ENCODE measurements at places on chromosomes 16 and 17.
A peak's percentile ranks its signal among the peaks of the same experiment; 100 is the strongest.

DNA sequence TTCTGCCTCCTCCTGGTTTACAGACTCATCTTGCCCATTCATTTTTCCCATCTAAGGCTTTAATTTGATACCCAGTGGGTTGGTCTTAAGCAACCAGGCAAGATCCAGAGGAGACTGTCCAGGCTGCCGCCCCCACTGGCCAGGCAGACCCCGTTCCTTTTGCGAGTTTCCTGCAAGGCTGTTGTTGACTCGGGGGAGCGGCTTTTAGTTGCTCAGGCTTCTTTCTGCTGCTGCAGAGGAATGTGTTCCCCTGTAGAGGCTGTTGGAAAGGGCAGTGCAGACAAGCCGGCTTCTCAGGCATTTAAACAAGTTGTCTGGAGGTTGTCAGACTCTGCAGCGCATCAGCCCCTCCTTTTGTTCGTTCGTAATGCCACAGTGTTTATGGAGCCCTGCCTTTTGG is 231.2 kb downstream of the PRKCA start:
- no peak for DNase-seq

- peak; percentile 41 for DNase-seq
Observed at GRCh38 chr17:76734080-76734840, 2.9 kb downstream of the SRSF2 start.

- no peak for DNase-seq
Observed at GRCh38 chr17:64441772-64442540, 7.0 kb upstream of the MILR1 start.

DNA sequence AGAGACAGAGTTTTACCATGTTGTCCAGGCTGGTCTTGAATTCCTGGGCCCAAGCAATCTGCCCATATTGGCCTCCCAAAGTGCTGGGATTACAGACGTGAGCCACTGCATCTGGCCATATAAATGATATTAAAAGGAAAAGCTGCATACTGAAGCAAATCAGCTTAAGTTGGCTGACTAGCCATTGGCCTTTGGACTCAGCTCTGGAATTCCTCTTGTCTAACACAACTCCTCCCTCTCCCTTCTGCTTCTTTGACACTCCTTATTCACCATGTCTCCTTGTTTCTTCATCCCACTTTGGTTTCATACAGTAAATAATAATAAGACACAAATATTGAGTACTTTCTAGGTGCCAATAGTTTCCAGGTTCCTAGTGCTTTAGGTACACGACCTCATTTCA is 7.5 kb downstream of the KRT12 start:
- no peak for DNase-seq

DNA sequence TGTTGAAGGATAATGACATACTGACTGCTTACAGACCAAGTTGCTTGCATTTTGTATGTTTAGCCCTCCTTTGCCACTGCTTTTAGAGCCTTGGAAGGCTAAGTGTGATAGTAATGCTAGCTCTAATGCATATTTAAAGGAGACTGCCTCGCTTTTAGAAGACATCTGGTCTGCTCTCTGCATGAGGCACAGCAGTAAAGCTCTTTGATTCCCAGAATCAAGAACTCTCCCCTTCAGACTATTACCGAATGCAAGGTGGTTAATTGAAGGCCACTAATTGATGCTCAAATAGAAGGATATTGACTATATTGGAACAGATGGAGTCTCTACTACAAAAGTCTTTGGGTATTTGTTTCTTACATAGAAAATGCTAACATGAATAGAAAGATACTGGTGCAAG is 19.1 kb downstream of the CAPNS2 start:
- no peak for DNase-seq

- no peak for DNase-seq
Observed at GRCh38 chr16:31421587-31421986, 6.6 kb downstream of the COX6A2 start.

GRCh38 chr16:14249291-14250032 is 178.3 kb downstream of the MRTFB start:
- peak; percentile 76 for DNase-seq

GRCh38 chr17:75625813-75626486 is 7.3 kb upstream of the SMIM5 start:
- DNase-seq: peak; percentile 6

- no peak for DNase-seq
Observed at GRCh38 chr16:89953671-89954406, 5.3 kb downstream of the DEF8 start.

DNA sequence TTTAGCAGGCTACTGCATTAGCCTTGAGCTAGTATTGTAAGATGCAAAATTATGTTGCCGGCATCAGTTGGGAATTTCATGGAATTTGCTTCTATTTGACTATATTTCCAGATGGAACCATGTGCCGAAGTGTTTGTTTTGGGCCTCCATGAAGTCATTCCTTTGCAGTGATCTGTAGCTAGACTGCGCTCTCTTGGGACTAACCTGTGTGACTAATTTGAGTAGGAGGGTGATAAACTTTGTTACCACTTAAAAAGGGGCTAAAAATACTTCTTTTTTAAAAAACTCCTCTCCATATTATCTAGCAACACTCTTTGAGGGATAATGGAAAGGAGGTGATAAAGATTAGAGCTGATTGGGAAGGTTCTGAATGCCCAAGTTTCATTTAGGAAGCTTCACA is 166.8 kb upstream of the TBX2 start:
- no peak for DNase-seq

- DNase-seq: no peak
Observed at GRCh38 chr17:2023256-2023655, 1.9 kb downstream of the RTN4RL1 start.

DNA sequence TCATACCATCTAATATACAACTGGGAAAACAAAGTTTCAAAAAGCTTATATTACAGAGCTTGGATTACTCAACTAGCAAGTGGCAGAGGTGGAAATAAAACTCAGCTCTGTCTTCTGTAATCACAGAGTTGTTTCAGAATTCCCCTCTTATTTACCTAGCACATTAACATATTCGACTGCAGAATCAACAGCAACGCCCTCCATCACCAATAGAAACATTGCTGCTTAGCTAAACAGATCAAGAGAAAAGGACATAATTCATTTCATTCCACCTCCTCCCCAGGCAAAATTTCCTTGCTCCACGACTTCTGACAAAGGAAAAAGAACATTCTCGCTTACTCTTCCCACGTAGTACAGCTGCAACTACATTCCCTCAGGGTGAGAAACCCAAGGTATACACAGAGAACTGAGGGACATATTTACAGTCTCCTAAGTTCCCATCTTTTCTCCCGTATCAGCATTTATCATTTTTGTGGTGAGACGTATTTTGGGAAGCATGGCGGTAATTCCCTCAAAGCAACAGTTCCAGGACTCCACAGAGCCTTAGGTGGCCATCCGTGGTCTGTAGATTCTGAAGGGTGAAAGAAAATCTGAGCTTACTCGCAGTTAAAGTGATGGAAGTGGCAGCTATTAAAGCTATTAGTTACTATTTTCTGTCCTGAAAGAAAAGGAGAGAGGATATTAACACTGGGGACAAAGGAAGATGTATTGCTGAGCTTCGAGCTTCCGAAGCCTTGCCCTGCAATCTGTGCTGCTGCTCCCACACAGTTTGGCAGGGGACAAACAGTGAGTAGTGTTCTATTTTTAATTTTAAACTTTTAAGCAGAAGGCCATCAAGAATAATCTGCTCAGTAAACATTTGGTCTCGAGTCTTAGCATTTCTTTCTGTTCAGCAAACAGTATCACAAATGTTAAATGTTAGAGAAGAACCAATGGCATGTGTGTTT is 1296.2 kb downstream of the CDH8 start:
- no peak for DNase-seq

DNA sequence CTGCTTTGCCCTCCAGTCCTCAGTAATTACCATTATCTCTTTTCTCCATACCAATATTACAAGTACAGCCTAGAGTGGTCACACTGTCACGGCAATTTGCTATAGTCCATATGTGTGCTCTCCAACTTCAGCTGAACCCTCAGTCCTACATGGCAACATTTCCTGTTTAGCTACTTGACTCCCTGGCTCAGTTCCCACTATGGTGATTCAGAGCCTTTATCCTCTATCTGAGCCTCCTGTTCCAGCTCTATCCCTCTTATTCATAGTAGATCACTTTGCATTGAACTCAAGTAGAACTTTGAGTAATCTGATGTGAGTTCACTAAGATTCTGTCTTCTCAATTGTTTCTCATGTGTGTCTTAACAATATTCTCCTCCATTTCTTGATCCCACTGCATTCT is 43.7 kb upstream of the GOSR1 start:
- peak; percentile 9 for DNase-seq

- no peak for DNase-seq
Observed at GRCh38 chr16:69910964-69911363, 40.2 kb upstream of the CLEC18A start.
